ENCODE measurements at places on chromosomes 3 and 15.
A peak's percentile ranks its signal among the peaks of the same experiment; 100 is the strongest.

GRCh38 chr15:47184908-47185801, 532.1 kb upstream of the SEMA6D start:
- no peak for DNase-seq

DNA sequence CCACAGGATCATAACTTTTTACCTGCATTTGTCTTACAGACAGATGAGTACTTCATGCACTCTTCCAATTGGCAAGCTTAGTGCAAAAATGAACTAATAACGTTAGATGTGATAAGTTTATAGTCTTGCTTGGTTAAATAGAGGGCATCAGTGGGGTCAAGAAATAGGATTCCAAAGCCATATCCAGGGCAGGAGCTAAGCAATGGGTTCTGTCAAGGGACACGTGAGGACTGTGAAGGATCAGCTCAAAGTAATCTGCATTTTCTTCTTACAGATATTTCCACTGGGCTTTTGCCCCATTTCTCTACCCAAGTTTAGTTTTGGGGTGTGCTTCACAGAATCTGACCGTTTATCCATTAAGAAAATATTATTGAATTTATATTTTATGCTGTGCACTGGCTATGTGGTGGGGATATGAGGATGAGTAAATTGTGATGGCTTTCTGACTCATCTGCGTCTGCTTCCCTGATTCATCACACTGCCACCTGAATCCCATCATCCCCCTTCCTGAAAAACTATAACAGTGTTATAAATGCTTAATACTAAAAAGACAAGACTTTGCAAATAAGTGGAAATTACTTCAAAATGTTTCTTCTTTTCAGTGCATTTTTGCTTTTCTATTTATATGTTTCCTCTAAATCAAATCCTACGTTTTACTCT, 17.5 kb downstream of the PPP2R3A start:
- no peak for DNase-seq

GRCh38 chr3:23202203-23202920, 765 bp upstream of the UBE2E2 start:
- DNase-seq = peak; percentile 62

DNA sequence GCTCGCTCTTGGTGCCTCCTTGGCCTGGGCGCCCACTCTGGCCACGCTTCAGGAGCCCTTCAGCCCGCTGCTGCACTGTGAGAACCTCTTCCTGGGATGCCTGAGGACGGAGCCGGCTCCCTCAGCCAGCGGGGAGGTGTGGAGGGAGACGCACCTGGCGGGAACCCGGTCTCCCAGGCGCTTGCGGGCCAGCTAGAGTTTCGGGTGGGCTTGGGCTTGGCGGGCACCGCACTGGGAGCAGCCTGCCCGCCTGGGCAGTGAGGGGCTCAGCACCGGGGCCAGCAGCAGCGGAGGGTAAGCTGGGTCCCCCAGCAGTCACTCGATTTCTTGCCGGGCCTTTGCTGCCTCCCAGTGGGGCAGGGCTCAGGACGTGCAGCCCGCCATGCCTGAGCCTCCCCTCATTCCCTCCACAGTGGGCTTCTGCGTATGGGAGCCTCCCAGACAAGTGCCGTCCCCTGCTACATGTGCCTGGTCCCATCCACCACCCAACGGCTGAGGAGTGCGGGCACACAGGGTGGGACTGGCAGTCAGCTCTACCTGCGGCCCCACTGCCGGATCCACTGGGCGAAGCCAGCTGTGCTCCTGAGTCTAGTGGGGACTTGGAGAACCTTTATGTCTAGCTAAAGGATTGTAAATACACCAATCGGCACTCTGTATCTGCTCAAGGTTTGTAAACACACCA, 708.7 kb downstream of the VGLL3 start:
- no peak for DNase-seq

- no peak for DNase-seq
These were observed 179.4 kb downstream of the CD47 start for GRCh38 chr3:107911337-107912000.

DNA sequence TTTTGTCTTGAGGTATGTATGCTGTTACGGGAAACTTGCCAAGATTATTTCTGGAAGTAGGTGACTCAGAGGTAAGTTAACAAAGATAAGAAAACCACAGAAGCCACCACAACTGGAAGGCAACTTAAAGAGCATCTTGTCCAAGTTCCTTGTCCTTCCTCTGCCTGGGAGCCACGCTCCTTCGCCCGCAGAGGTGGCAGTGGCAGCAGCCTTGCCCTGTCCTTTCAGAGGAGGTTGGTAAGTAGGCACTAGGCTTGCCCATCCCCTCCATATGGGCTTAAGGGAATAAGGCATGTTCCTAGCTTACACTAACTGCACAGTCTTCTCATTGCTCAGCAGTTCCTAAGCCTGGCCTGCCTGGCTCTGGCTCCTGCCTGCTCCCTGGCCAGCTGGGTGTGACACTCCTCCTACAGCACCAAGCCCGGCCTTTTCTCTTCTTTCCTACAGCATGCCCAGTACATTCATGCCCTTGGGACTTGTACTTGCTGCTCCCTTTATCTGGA, 48.0 kb upstream of the RAB6B start:
- no peak for DNase-seq

GRCh38 chr15:77118882-77119321, 48.0 kb upstream of the TSPAN3 start:
- peak; percentile 64 for DNase-seq

- no peak for DNase-seq
These were observed 170.1 kb upstream of the ONECUT1 start for GRCh38 chr15:52960283-52960682.

- DNase-seq = no peak
These were observed 169.0 kb downstream of the GHSR start for GRCh38 chr3:172279191-172279640.

DNA sequence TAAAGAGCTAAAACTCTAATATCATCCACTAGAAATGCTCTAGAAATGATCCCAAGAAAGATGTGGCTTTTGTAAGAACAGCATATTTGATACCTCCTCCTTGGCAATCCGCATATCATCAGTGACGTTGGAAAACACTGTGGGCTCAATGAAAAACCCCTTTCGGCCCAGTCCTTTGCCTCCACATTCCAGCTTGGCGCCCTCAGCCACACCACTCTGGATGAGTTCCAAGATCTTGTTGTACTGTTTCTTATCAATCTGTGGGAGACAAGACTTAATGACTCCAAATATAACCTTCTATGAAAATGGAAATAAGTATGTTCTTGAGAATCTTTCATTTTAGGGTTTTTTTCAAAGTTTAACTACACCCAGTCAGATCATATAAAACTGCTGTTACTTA, 103.6 kb downstream of the ALDH1A2 start:
- DNase-seq = no peak

GRCh38 chr3:59820352-59820934, 770.6 kb upstream of the CFAP20DC start:
- no peak for DNase-seq

- no peak for DNase-seq
These were observed 188.0 kb upstream of the MRPL3 start for GRCh38 chr3:131690800-131691199.

DNA sequence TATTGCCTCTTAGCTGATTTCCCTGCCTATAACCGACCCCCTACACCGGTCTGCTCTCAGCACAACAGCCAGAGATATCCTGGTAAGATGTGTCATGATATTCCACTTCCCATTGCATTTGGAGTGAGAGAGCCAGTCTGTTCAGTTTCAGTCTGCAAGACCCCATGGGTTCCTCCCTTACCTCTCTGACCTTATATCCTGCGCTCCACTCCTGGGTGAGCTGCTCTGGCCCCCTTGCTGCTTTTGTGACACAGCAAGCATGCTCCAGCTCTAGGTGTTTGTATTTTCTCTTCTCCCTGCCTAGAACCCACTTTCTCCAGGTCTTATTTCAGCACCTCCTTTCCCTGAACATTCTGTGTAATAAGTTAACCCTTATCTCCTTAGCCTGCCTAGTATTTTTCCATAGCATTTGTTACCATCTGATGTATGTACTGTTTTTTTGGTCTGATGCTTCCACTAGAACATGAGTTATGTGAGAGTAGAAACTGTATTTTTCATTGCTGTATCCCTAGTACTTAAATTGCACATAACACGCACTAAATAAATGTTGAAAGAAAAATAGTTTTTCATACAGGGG, 44.2 kb downstream of the CMTM8 start:
- DNase-seq = no peak

DNA sequence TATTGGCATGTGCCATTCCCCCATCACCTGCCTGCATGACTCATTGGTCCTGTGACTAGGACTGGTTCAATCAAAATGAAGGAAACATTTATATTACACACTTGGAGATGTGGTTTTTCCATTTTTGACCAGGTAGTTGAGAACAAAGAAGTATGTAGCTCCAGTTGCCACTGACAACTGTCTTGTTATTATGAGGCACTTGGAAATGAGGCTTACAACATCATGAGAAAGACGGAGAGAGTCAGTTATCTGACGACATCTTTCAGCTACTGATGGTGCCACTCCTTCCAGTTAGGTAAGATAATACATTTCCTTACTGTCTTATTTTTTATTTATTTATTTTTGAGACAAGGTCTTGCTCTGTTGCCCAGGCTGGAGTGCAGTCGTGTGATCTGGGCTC, 21.8 kb upstream of the PROK2 start:
- DNase-seq = no peak

GRCh38 chr15:59168536-59168935, 38.1 kb upstream of the LDHAL6B start:
- no peak for DNase-seq

- no peak for DNase-seq
These were observed 2.6 kb downstream of the GPR160 start for GRCh38 chr3:170040418-170040817.

GRCh38 chr3:99250821-99251355, 349.4 kb upstream of the DCBLD2 start:
- DNase-seq = no peak

GRCh38 chr3:182608832-182609231, 184.5 kb upstream of the ATP11B start:
- no peak for DNase-seq

- no peak for DNase-seq
These were observed 11.3 kb upstream of the STRA6 start for GRCh38 chr15:74213858-74214284.

Data from activated naive CD4-positive, alpha-beta T cell treated with anti-CD3 and anti-CD28 coated beads for 36 hours (primary cell).